Spleen (tissue), 13 donors: ENCODE measurements at places on chromosomes 3 and 15.

DNA sequence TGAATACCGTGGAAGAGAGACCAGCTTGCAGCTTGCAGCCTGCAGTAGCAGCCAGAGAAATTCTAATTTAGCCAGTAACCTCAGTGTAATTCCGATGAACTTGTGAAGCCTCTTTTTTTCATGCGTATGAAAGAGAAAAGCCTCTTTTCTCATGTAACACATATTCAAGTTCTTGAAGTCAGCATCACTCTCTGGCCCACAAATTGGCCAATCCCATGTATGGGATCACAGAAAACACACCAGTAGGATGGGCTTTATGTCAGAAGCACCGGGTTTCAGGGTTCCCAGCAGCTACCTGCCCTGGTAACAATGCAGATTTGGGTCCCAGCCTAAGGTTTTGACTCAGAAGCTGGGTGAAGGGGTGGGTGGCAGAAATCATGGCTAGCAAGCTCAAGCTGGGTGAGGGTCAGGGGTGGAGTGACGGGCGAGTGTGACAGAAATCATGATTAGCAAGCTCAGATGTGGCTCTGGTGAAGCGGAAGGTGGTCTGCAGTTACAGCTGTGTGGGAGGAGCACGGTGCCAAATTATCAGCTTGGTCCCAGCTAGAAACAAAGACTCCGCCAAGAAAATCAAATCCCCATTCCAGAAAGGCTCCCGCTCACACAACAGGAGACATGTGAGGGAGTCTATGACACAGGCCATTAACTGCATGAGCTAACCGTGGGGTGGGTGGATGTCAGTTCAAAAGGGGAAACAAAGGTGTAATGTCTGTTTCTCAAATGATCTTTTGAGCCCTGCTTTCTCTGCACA lies 86.6 kb downstream of the SNRK start:
- no peak for DNase-seq

DNA sequence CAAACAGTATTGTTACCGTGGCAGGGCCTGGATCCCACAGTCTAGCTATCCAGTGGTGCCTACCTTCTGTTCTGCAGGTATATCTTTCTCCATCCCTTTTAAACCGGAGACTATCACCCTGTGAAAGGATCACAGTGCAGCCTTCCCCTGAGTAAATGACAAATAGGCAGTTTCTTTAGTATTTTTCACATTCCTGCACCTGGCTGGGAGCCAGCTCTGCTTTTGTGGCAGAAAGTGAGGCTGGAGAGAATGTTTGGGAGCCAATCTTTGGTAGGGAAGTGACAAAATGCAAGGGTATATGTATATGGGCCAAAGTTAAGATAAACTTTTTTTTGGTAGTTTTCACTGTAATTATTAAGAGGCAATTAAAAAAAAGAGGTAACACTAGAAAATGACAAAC lies 54.8 kb downstream of the ARHGEF26 start:
- DNase-seq: no peak

DNA sequence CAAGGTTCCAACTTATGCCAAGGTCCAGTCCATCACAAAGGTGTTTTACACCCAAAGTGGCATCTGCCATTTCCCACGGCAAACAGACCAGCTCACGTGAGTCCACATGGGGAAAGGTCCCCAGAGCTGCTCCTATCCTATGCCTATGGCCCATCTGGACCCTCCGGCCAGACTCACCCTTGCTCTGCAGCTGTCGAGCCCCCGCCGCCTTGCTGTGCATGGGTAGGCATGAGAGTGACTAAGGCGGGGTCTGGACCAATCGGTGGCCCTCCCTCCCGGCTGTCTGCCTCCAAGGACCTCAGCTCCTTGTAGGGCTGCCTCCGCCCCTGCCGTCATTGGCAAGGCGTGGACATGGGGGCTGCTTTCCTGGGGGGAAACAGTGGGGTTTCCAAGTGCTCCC lies 26.9 kb downstream of the DNASE1L3 start:
- DNase-seq: peak; percentile 76

DNA sequence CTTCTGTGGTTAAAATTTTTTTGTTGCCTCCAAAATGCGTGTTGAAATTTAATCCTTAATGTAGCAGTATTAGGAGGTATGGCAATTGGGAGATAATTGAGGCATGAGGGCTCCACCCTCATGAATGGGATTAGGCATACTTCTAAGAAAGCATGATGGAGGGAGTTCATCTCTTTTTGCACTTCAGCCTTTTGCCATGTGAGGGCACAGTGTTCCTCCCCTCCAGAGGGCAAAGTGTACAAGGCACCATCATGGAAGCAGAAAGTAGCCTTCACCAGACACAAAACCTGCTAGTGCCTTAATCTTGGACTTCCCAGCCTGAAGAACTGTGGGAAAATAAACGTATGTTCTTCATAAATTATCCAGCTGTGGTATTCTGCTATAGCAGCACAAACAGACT lies 429.5 kb downstream of the ZIC1 start:
- no peak for DNase-seq

- DNase-seq: no peak
Measured at GRCh38 chr3:14706096-14706495, 31.2 kb downstream of the C3orf20 start.

- DNase-seq: peak; percentile 37
Measured at GRCh38 chr3:184750349-184751083, 38.7 kb upstream of the MAGEF1 start.
